Right hindlimb (tissue), 1 donor: ENCODE measurements at places on chromosomes 1 and 21.

DNA sequence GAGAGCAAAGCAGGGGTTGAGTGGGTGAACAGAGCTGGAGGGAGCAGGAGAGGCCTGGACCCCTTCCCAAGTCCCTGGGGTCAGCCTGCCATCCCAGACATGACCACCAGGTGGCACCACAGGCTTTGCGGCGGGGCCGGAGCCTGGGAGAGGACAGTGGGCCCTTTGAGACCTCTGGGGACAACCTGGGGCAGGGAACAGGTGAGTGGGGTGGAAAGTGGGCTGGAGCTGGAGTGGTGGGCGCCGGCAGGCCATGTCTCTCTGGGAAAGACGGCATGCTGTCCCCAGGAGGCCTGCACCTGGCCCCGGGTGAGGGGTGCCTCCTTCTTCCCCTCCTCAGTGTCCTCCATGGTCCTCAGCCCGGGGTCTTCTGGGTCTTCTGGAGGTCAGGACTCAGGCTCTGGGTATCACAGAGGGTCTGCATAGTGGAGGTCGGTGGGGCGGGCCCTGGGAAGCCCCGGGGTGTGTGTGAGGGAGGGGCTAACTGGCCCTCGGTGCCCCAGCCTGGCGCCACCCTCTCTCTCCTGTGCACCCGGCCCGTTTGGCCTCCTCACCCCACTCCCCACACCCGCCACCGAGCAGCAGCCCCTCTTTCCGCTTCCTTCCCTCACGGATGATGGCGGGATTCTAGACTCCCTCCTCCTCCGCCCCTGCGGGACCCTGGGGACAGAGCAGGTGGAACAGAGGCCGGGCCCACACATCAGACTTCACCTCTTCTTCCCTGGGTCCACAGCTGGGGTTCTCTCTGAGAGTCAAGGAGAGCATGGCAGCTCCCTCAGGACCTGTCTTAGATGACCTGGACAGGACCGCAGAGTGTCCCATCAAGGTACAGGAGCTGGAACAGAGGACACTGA, 28.5 kb upstream of the PKP1 start:
- DNase-seq = peak; percentile 67

GRCh38 chr21:32328595-32328994, 29.9 kb downstream of the MRAP start:
- DNase-seq = no peak

DNA sequence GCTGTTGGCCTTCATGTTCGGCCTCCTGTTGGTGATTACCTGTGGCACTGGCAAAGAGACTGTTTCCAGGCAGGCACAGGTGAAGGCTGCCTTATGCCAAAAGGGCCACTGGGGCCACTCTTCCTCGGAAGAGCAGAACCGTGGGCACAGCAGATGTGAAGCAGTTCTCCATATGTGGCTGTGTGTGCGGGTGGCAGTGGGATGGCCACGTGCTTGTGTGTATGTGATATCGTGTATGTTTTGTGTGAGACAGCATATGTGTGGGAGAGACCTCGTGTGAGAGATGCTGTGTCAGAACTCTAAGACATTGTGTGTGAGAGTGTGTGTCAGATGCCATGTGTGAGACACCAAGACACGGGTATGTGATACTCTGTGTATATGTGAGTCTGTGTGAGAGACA, 53.4 kb upstream of the KDM4A start:
- DNase-seq = no peak

DNA sequence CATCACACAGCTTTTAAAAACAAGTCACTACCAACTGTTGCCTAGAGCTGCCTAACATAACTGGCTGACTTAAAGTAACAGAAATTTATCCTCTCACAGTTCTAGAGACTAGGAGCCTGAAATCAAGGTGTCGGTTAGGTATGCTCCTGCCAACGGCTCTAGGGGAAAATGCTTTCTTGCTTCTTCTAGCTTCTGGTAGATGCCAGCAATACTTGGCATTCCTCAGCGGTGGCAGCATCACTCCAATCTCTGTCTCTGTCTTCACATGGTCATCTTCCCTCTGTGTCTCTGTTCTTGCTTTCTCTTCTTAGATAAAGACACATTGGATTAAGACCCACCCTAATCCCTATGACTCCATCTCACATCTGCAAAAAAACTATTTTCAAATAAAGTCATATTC, 51.5 kb downstream of the DMRTA2 start:
- DNase-seq = no peak

DNA sequence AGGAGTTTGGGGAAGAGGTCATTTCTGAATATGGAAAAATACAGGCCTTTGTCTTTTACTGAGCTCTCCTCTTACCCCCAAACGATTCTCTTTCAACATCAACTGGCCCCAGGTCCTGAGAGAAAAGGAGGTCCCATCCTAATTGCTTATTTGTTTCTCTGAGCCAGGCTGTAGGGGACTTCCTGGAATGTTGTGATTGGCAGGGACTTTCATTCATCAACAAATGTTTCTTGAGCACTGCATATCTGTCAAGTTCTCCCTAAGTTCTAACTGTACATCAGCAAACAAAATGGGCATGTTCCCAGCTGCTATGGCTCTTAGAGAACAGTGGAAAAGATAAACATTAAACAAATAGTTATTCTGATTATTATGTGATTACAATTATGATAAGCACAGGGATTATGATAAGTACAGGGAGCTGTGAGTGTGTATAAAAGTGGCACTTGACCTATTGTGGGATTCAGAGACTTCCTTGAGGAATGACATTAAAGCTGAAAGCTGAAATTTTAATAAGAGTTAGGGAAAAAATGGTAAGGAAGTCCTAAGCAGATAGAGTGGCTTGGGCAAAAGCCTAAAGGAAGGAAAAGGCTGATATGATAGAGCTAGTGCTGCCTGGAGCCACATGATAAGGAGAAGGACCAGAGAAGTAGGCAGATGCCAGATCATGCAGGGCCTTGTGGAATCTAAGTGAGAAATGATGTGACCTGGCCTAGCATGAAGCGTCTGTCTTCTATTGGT, 11.6 kb downstream of the GPX7 start:
- DNase-seq = no peak

DNA sequence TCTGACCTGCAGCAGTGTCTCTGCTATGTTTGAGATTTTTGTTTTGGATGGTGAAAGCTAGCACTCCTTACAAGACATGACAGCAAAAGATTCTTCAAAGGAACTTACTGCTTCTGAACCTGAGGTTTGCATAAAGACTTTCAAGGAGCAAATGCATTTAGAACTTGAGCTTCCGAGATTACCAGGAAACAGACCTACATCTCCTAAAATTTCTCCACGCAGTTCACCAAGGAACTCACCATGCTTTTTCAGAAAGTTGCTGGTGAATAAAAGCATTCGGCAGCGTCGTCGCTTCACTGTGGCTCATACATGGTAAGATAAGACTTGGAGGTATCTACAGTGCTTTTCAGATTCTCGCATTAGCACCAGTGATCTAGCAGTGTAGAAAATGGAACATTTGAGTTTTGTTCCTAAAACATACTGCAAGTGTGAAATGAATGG, 200.2 kb downstream of the PDE4B start:
- no peak for DNase-seq

- DNase-seq = no peak
These were observed 71.5 kb downstream of the RPS6KC1 start for GRCh38 chr1:213122514-213122929.

DNA sequence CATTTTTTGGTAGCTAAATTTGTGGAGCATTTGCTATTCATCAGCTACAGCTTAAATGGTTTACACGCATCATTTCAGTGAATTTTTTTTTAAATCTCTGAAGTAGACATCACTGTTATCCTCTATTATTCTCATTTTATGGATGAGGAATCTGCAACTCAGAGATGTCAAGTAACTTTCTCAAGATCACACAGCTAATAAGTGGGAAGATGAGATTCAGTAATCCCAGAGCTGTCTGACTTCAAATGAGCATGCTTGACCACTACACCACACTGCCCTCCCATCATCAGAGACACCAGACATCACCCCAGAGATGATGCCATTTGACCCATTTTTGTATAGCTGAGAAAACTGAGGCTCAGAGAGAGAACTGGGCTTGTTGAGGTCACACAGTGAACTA, 116.4 kb downstream of the RRAGC start:
- DNase-seq = no peak

DNA sequence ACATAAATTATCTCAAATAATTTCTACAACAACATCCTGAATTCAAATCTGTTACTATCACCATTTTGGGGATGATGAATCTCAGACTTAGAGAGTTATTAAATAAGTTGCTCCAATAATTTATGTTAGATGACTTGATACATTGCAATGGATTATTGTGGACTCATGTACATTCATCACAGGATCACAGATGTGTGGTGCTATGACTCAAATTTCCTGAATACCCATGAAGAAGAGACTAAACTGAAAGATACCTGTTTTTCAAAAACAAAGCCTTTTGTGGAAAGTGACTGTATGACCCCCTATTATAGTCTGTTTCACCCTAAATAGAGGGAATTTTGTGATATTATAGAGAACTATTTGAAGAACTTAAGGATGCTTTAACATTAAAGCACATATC, 315.0 kb downstream of the PLA2G4A start:
- DNase-seq = no peak

GRCh38 chr1:182257369-182258063, 134.1 kb downstream of the GLUL start:
- no peak for DNase-seq

- peak; percentile 45 for DNase-seq
These were observed 10.9 kb downstream of the WNT4 start for GRCh38 chr1:22131875-22132486.

DNA sequence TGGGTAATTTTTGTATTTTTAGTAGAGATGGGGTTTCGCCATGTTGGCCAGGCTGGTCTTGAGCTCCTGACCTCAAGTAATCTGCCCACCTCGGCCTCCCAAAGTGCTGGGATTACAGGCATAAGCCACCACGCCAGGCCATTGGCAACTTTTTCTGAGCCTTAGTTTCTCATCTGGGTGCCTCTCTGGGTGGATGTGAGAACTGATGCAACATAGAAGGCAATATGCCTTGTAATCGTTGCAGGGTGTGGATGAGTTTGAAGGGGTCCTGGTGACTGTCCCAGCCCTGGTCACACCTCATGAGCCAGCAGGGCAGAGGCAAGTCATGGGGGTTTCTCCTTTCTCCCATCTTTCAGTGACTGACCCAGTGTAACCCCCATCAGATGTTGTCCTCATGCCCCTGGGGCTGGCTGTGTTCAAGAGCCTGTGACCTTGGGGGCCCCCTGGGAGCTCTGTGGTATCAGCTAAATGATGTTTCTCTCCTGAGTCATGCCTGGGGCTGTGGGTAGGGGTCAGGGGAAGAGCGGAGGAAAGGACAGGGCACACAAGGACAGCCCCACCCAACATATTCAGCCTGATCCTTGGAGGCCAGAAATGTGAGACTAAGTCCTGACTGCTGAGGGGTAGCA, 3.6 kb downstream of the COL9A2 start:
- no peak for DNase-seq

- peak; percentile 64 for DNase-seq
These were observed 1.6 kb upstream of the AJAP1 start for GRCh38 chr1:4652631-4653327.

GRCh38 chr1:12161662-12162458, 4.9 kb upstream of the TNFRSF1B start:
- peak; percentile 68 for DNase-seq

GRCh38 chr1:116686723-116687352, 19.3 kb upstream of the IGSF3 start:
- no peak for DNase-seq

DNA sequence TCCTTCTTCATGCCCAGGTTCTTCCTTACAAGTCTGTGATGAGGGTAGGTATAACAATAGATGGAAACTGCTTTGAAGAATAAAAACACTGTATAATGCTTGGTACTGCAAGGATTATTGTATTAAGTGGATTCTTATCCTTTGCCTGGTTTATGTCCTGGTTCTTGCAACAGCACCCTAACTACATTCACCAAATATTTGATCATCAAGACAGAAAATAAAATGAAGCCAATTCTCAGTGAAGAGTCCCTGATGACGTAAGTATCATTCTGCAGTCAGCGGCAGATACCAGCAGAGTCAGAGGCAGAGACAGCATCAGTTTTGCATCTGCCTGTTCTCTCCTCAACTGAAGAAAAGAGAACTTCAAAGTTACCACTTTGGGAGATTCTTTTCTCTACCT, 19.7 kb downstream of the ARHGEF11 start:
- DNase-seq = no peak

DNA sequence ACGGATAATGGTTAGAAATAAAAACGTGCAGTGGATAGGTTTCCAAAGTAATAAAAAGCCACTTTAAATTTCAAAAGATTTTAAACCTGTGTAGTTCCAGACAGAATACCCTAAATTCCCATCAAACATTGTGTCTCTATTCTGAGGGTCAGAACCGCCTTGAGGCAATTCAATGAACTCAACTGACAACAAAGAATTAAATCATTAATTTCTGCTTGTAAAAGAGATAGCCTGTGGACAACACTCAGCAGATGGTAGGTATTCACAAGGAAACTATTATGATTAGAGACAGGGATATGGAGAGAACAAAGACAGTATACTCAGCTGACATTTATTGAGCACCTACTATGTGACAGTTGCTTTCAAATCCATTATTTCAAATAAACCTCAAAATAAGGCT, 35.1 kb upstream of the JUN start:
- no peak for DNase-seq

- no peak for DNase-seq
These were observed 6.3 kb upstream of the RSBN1 start for GRCh38 chr1:113818578-113818977.

- DNase-seq = no peak
These were observed 21.8 kb downstream of the EDN2 start for GRCh38 chr1:41462680-41463004.

DNA sequence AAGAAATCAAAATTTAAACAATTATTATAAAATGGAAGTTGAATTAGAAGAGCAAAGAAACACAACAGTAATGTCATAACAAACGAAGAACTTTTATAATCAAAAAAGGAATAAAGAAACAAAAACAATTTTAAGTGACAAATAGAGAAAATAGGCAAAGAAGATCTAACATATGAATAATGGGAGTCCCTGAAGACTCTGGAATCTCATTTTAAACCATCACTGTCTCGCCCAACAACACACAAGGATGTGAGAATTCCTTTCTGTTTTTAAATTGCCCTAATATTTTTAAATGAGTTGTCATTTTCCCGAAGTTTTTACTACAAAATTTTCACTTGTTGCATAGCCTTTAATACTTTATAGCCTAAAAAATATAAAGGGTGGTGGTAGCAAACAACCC, 4.3 kb upstream of the NDC1 start:
- no peak for DNase-seq

DNA sequence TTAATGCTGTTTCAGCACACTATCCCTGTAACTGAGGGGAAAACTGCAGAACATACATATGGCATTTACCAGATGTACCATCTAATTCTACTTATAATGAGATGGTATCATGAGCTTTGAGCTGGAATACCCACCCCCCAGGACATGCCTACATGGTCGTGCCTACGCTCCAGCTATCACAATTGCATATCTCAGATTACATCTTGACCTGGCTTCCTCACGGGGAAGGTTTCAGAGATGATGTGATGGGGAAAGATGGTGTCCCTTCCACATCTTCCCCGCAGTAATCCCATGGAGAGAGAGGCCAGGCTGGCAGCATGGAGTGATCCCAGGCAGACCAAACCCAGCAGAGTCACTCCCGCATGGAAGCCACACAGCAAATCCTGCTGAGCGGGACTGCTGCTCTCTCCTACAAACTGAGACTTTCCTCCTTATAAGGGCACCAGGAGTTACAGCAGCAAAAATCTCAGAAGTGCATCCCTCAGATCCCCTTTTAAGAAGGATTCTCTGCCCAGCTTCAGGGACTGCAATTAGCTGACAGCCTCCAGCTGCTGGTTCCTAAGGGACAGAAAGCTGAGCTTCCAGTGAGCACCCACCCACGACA, 67.1 kb downstream of the KCNH1 start:
- no peak for DNase-seq

GRCh38 chr1:108842525-108843181, 14.2 kb downstream of the AKNAD1 start:
- no peak for DNase-seq
